ENCODE measurements at places on chromosomes 1 and 21.

- DNase-seq, result no peak
These were observed 30.0 kb downstream of the MIS18A start for GRCh38 chr21:32248571-32249461.

DNA sequence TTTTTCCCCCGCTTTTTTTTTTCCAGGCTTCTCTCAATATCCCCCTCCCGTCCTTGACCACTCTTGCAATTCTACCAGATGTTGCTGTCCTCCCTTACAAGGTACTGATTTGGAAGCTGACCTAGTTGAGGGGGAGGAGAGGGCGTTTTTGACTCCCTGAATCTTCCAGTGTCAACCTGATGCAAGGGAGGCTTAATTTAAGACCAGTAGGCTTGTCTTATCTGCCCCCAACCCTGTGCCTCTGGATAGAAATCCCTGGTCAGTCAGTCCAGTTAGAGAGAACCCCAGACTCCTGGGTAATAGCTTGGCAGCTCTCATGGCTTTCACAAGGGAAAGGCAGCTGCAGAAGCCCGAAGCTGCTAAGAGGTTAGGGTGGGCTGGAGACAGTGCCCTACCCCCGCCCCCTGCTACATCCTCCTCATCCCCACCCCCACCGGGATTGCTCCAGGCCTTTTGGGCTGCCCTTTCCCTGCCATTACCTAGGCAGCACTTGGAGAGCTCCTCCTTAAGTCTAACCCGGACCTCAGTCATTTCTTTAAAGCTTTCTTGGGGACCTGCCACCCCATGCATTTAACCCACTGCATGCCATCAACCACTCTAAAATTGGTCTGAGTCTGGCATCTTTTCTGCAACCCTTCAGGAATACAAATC is 3.6 kb downstream of the ACKR1 start:
- DNase-seq, result no peak

GRCh38 chr1:39609618-39610331 is 29.7 kb downstream of the HEYL start:
- peak; percentile 87 for DNase-seq

DNA sequence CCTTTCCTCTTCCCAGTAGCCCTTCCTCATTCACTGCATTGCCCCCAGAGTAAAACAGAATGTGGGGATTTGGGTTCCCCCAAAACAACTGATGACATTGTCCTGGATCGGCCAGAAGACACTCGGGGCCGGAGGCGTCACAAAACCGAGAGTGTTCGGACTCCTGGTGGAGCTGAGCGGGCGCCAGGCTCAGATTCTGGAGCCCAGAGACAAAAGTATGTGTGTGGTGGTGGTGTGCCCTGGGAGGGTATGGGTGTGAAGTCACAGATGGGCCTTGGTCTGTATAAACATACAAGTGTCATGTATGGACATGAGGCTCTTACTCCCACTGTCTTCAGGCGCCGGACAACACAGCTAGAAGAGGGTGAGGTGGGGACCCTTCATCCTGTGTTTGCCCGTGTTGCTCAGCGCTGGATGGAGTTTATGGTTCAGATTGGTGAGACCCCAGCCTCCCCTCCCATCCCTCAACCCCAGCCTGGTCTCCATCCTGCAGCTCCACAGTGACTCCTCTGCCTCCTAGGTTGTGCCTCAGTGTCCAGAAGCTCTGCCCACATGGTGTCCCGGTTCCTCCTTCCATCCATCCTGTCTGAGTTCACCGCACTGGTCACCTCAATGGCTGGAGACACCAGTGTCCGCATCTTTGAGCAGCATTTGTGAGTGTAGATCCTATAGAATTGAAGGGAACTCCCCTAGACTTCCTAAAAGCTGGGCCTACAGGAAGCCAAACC is 12.4 kb downstream of the HYI start:
- no peak for DNase-seq

GRCh38 chr1:50566405-50566804 is 143.2 kb upstream of the DMRTA2 start:
- DNase-seq, result no peak

DNA sequence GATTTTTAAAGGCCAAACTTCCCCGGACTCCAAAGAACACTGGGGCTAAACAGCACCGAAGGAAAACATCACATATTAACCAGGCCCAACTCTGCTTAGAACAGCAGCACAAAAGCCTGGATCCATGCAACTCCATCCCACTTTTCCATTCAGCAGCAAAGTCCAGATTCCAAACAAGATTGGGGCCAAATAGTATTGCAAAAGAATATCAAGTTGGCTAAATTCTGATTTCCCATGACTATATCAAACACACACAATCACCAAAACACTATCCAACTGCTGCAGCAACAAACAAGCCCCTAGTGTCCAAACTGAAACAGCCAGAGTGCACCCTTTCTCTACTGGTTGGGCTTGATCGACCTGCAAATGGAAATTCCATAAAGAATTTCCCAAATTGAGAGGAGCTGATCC is 19.4 kb upstream of the TMEM125 start:
- DNase-seq, result no peak

GRCh38 chr1:74716822-74717221 is 16.0 kb downstream of the CRYZ start:
- DNase-seq, result no peak

DNA sequence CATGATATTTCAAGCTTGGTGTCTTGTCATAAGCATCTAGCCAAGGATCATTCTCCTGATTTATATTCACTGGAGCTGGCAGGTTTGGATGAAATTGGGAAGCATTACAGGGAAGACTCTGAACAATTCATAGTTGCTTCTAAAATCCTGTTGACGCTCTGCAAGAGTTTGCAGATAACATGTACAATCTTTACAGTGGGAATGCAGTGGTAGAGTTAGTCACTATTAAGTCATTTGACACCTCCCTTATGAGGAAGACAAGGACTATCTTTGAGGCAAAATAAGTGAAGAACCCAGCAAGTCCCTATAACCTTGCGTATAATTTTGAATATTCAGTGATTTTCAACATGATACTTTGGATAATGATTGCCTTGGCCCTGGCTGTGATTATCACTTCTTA is 45.3 kb upstream of the CRB1 start:
- DNase-seq, result no peak

GRCh38 chr1:44089371-44090048 is 29.1 kb upstream of the KLF17 start:
- DNase-seq, result no peak

GRCh38 chr1:230314142-230314470 is 112.0 kb downstream of the PGBD5 start:
- no peak for DNase-seq

- DNase-seq, result no peak
These were observed 14.4 kb downstream of the SLC5A9 start for GRCh38 chr1:48236716-48237470.

GRCh38 chr1:156276532-156276931 is 6.1 kb downstream of the SMG5 start:
- DNase-seq, result no peak

DNA sequence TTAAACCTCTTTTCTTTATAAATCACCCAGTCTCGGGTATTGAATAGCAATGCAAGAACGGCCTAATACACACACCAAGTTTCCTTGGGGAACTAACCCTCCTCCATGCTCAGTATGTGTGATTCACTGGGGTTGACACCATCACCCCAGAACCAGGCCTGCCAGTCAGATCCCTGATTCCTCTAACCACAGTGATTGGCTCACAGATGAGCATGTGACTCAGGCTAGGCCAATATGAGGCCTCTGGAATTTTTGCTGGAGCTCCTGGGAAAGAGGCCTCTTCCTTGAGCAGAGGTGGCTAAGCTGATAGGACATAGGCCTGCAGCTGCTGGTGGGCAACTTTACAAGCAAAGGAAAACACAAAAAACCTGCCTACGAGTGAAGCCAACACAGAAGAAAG is 74.7 kb upstream of the ZBTB40 start:
- DNase-seq, result no peak

- DNase-seq, result no peak
These were observed 364.6 kb downstream of the DISC1 start for GRCh38 chr1:231991231-231991630.

GRCh38 chr1:115322631-115323030 is 15.4 kb downstream of the NGF start:
- DNase-seq, result no peak

- no peak for DNase-seq
These were observed 79.8 kb upstream of the CYYR1 start for GRCh38 chr21:26652854-26653253.

- peak; percentile 29 for DNase-seq
These were observed 52.7 kb downstream of the PKN2 start for GRCh38 chr1:88736633-88737248.

Measured in stimulated activated CD4-positive, alpha-beta T cell treated with anti-CD3 and anti-CD28 coated beads, Interleukin-2, amount 100 ng/mL, for 24 hours (primary cell).